ENCODE measurements at places on chromosomes 4 and X.

GRCh38 chr4:183532821-183533220 lies 28.0 kb downstream of the ING2 start:
- DNase-seq: no peak

DNA sequence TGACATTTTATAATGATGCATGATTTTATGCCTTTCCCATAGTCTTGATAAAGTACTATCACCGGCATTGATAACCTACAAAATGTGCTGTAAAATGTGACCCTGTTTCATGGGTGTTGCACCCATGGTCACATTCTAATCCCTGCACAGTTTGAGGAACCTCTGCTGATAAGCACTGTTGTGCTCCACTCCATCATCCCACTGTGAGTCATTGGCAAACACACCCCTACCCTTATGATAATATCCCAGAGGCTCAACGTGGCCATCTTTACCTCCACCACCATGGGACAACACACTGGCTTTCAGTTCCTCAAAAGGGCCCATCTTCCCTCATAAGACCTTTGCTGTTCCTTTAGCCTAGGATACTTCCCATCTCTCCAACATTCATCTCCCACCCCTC lies 32.0 kb upstream of the SGMS2 start:
- DNase-seq: no peak

DNA sequence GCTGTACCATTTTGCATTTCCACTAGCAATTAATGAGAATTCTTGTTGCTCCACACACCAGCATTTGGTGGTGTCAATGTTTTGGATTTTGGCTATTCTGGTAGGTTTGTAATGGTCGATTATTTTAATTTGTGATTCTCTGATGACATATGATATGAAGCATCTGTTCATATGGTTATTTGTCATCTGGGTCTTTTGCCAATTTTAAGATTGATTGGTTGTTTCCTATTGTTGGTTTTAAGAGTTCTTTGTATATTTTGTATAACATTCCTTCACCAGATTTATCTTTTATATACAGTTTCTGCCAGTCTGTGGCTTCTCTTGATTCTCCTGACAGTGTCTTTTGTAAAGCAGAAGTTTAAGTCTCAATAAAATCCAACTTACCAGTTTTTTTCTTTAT lies 18.5 kb upstream of the BDH2 start:
- DNase-seq: no peak

- no peak for DNase-seq
Measured at GRCh38 chrX:118464501-118464900, 31.1 kb upstream of the DOCK11 start.

DNA sequence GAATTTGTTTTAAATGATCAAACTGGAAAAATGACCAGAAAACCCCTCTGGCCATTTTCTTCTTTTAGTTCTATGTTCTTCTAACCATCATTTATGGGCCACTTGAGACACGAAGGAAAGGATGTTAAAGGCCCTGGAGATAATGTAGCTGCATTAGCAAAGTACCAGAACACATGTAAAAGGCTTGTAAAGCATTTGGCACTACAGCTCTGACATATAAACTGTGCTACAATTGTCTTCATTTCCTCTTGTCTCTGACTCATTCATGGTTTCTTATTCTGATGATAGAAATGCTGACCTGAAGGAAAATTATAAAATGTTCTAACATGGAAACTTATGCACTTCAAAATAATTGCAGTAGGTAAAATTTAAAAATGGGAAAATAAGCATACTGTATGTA lies 388.7 kb downstream of the FAT4 start:
- no peak for DNase-seq

DNA sequence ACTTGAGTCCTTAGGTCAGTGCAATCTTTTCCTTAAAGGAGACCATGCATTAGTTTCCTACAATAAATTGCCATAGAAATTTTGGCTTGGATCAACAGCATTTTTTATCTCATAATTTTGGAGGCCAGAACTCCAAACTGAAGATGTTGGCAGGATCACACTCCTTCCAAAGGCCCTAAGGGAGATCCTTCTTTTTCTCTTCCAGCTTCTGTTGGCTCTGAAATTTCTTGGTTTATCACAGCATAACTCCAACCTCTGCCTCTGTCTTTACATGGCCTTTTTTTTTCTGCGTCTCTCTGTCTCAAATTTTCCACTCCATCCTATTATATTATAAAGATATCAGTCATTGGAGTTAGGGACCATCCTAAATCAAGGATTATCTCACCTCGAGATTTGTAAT lies 282.2 kb downstream of the STIM2 start:
- no peak for DNase-seq
